Iris pigment epithelial cell (primary cell): ENCODE measurements at places on chromosomes 7 and 10.

- no peak for DNase-seq
Measured at GRCh38 chr7:69654381-69654780, 56.1 kb downstream of the AUTS2 start.

DNA sequence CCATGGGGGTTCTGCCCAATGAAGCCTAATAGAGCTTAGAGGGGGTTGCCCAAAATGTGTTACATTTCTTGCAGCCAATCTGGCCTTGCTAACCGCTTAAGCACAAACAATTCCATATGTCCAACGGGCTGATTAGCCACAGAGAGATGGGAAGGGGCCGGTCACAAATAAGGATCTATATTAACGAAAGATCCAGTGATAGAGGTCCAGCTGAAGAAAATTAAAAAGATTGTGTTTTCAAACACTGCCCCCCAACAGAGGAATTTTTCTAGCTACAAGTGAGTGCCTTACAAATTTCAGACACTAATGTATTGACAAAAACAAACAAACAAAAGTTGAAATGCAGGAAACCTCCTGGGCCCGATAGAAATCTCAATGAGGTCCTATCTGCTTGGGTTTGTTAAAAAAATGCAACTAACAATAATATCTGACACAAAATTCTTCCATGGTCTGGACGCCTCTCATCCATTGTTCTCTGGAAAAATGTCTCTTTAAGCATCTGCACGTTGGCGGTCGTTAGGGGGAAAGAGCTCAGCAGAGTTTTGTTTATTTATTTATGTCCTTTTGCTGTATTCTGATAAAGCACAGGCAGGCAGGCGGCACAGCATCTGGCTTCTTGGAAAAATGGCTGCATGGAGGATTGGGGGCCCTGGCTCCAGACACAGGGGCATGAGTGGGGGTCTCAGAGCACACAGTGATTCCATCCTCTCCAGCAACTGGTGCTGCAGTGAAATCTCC lies 402.0 kb downstream of the RPS24 start:
- no peak for DNase-seq

DNA sequence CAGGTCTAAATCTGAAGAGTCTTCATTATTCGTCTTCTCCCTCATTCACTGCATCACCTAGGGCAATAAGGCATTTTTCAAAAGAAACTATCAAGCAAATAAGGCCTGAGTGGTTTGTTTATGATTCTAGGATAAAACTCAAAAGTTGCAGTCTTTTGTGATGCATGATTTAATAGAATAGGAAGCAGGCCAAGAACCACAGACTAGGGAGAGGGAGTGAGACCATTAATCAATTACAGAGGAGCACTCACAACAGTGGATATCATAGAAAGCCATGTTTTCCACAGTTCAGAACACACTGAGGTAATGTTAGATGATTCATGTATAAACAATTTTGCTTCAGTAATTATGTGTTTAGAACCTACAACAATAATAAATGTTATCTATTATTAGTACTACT lies 87.8 kb upstream of the LRRTM3 start:
- DNase-seq: peak; percentile 79

DNA sequence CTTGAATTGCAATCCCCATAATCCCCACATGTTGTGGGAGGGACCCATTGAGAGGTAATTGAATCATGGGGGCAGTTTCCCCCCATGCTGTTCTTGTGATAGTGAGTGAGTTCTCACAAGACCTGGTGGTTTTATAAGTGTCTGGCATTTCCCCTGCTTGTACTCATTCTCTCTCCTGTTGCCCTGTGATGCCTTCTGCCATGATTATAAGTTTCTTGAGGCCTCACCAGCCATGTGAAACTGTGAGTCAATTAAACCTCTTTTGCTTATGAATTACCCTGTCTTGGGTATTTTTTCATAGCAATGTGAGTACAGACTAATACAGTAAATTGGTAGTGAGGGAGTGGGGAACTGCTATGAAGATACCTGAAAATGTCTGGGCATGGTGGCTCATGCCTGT lies 65.0 kb downstream of the ANKRD7 start:
- DNase-seq: no peak

DNA sequence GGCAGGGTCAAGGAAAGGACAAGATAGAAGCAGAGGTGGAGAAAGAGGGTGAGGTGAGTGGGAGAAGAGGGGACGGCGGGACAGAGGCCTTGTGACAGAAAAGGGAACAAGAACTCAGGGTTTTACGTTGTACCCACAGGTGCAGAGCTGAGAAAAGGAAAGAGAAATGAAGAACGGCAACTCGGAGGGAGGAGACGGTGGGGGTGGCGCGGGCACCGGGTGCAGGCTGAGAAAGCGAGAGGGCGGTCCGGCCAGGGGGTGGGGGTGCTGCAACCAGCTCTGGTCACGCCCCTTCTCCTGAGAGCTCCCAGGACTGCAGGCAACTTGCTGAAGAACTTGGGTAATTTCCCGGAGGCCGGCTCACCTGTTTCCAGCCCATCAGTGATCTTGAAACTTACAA lies 65.3 kb downstream of the CARD11 start:
- peak; percentile 10 for DNase-seq

DNA sequence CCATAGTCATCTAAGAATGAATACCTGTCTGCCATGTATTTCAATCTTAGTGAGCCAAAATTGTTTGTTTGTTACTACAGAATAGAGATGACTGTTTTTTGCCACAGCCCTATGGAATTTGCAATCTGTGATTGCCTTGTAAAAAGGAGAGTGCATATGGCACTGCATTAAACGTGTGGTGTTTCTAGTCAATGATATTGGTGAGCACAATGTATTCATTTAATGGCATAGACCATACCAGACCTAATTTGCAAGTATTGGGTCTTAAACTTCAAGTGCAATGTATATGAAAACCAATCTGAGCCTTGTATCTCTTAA lies 11.3 kb downstream of the INSIG1 start:
- DNase-seq: no peak

DNA sequence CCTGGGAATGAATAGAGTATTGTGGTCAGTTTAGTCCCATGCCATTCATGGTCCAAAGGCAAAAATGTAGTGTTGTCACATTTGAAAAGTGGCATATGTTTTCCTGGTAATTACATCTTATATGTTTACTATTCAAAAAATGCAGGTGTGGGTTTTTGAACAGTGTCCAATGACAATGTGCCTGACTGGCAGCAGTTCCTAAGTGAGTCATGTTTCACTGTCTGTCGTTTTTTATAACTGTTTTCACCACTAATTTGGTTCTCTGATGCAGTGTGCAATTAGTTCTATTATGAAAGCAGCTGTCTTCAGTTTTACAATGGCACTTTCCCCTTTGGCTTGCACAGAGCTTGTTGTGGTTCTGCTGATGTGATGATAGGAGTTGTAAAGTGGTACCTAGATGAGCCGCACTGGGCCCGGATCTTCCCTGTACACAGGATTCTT lies 162.3 kb downstream of the SEM1 start:
- DNase-seq: no peak
